NCI-H526 treated with DMSO at 0.1 percent for 48 hours (cell line): ENCODE measurements at places on chromosomes 12 and 14.

- DNase-seq, result no peak
Observed at GRCh38 chr12:64034901-64035576, 187.1 kb downstream of the KICS2 start.

GRCh38 chr14:64826333-64826732 is 53.4 kb downstream of the SPTB start:
- no peak for DNase-seq

DNA sequence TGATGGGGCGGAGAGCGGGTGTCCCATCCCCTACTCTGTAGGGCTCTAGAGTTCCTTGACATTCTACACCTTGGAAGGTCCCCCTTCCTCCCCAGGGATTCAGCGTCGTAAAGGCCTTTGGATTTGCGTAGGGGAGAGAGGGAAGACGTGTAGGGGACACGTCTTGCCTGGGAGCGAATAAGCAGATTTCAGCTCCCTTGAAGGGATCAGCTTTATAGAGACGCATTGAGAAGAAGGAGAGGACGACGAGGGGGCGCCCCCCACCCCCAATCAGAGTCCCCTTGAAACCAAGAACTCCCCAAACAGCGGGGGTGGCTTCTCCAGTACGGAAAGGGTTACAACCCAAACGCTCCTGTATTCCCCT is 324 bp downstream of the CALCOCO1 start:
- DNase-seq, result no peak

GRCh38 chr14:34014936-34015335 is 64.1 kb upstream of the EGLN3 start:
- no peak for DNase-seq

DNA sequence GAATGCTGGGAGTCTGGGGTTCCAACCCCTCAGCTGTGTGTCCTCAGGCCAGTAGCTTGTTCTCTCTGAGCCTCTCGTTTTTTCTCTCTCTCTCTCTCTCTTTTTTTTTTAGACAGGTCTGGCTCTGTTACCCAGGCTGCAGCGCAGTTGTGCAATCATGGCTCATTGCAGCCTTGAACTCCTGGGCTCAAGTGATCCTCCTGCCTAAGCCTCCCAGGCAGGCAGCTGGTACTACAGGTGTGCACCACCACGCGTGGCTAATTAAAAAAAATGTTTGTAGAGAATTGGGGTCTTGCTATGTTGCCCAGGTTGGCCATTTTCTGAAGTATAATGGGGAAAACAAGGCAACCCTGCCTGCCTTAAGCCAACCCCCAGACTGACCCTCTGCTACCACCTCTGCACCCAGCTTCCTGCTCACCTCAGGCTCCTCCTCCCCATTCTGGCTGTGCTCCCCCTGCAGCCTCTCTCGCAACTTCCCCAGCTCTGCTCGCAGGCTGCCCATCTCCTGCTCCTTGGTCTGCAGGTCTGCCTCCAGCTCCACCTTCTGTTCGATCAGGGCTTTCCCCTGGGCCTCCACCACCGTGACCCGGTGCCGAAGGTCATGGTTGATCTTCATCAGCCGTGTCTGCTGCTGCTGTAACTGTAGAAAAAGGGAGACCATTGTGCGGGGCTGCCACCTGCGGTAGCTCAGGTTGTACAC is 35.2 kb downstream of the RILPL1 start:
- DNase-seq, result no peak

GRCh38 chr12:2334689-2335088 is 281.9 kb downstream of the CACNA1C start:
- no peak for DNase-seq
